T follicular helper cell (primary cell): ENCODE measurements at places on chromosomes 2 and 18.

GRCh38 chr2:1472350-1472749, 59.1 kb downstream of the TPO start:
- no peak for DNase-seq

DNA sequence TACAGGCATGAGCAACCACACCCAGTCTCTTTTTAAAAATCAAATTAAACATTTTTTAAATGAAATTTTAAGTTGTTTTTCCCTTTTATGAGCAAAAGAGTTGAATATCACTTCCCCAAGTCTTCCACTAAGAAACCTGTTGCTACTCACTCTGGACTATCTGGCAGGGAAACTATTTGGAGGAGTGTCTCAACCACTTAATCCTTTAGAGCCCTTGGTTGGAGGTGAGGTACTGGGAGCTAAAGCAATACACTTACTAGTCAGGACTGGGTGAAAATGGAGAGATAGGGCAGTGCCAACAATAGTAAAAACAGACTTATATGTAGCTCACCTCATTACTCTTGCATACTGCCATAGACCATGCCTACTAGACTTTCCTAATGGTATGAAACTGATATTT, 135.5 kb downstream of the RND3 start:
- DNase-seq, result no peak

GRCh38 chr2:24238158-24238557, 63.3 kb downstream of the FAM228A start:
- no peak for DNase-seq

- DNase-seq, result no peak
Measured at GRCh38 chr2:239943571-239943970, 81.6 kb downstream of the NDUFA10 start.

DNA sequence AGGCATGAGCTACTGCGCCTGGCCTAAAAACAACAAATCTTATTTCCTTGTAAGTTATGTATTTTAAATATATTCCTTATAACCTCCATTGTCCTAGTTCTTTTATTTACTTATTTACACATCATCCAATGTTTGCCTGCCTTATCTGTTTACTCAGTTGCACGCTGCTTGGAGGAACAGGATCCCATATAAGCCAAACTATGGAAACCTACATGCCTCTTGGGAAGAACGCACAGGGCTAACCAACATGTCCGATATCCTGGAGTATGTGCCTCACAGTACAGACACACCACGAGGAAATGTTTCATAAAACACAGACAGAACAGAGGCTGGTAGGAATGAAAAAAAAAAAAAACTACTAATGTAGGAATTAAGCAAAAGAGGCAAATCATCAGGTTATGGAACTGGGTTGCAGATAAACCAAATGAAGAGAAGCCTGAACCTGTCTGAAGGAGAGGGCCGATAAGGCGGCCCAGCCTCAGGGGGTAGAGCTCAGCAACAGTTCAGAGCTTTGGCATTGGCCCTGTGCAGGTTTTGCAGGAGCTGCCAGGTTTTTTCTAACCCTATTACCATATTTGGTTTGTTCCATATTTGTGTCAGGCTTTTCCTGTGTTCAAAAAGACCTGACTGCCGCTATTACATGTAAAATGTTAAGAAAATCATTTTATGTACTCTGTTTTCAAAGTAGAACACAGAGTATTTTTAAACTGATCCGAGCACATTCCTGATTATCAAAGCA, 19.9 kb upstream of the SP3 start:
- no peak for DNase-seq

DNA sequence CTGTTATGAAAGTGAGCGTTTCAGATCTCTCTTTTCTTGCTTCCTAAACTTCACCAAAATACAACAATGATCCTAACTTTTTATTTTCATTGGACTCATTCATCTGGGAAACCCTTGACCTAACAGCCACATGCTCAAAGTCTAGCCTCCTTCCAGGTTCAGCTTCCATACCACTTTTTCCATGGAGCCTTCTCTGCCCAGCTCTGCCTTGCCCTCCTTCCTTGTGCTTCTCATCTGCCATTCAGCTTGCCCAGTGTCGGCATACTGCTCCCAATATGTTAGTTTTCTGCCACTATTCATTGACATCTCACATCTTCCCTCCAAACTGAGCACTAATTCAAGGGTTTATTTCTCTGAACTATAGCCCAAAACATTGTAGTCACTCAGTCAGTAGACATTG, 214.7 kb downstream of the RAD51AP2 start:
- DNase-seq, result no peak

DNA sequence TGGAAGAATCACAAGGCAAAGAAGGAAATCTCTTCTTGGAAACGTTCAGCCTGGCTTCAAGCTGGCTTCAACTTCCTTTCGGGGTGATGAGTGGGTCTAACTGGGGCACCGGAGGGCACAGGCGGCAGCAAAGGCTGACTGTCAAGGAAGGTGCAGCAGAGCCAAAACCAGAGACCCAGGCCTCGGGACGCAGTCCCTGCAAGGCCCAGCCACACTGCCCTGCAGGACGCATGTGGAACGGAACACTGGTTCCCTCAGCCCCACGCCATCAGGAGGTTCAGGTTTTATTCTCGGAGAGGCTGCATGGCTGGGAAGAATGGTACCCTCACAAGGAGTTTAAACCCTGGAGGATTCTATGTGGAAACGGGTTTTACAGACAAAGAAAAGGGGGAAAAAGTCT, 165.5 kb downstream of the HDAC4 start:
- DNase-seq, result no peak

DNA sequence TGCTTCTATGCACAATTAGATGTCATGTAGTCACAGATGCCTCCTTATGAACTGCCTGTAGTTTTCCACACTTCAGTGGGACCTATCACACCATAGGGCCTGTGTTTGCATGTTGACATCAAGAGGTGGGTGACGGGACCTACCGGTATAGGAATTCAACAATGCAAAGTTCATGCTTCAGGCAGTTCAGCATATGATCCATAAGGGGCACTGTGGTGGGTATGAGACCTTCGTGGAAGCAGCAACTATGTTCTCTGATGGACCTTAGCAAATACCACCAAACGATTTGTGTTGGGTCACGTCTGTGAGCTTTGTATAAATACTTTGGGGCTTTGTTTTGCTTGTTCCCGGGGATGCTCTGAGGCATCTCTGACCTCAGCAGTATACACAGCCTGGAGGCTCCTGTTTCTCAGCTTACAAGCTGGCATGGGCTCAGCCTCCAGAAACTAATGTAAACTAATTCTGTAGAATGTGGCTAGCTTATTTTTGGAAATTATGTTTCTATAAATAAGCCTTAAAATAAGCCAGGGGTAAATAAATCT, 111.6 kb downstream of the DTNA start:
- no peak for DNase-seq

DNA sequence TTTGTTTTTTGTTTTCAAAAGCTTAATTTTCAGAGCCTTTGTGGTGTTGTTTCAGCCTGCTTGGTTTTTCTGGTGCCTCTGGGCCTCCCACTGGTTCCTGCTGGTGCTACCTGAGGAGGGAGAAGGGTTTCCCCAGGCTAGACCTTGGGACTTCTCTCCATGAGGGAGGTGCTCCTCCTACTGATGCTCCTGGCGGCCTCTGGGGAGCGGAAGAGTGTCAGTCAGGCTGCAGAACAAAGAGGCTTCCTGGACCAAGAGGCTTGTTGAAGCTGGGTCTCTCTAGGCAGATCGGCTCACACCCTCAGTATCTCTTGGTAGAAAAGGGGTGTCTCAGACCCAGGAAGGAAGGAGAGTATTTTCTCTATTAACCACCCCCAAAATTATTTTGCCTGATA, 32.2 kb downstream of the RFX8 start:
- DNase-seq, result no peak

DNA sequence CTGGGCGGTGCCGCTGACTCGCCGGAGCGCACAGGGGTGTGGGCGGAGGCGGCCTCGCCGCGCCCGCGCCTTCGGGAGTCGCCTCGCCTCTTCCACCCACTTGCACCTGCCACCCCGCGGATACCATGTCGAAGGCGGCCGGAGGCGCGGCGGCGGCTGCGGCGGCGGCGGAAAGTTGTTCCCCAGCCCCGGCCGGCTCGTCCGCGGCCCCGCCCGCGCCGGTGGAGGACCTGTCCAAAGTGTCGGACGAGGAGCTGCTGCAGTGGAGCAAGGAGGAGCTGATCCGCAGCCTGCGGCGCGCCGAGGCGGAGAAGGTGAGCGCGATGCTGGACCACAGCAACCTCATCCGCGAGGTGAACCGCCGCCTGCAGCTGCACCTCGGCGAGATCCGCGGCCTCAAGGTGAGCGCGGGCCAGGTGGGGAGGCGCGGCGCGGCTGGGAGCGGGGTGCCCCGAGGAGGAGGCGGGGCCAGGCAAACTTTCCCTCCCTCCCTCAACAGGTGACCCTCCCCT, 766 bp downstream of the CCDC85A start:
- DNase-seq, result no peak

- no peak for DNase-seq
Measured at GRCh38 chr2:236691799-236692167, 122.2 kb downstream of the ACKR3 start.

GRCh38 chr2:67374481-67374880, 22.7 kb upstream of the ETAA1 start:
- no peak for DNase-seq

- DNase-seq, result no peak
Measured at GRCh38 chr2:135694711-135695110, 46.9 kb upstream of the UBXN4 start.

GRCh38 chr18:80147037-80147417, 38.0 kb downstream of the ADNP2 start:
- no peak for DNase-seq

- no peak for DNase-seq
Measured at GRCh38 chr2:152046940-152047339, 51.9 kb downstream of the CACNB4 start.

DNA sequence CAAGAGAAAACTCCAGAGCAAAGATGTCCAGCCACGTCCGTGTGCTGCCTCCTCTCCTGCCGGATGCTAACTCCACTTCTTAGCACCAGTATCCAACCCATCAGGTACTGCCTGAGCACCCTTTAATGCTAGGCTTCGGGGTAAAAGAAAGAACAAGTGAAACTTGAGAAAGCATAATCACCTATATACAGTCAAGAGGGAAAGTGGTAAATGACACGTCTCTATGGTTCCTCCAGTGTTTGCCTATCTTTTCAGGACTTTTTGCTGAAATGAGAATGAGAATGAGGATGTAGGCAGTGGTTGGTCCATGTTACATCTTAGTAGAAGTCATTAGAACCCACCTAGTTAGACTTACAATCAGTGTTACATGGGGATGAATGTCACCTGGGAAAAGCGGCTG, 47.9 kb downstream of the EPHA4 start:
- DNase-seq, result no peak

DNA sequence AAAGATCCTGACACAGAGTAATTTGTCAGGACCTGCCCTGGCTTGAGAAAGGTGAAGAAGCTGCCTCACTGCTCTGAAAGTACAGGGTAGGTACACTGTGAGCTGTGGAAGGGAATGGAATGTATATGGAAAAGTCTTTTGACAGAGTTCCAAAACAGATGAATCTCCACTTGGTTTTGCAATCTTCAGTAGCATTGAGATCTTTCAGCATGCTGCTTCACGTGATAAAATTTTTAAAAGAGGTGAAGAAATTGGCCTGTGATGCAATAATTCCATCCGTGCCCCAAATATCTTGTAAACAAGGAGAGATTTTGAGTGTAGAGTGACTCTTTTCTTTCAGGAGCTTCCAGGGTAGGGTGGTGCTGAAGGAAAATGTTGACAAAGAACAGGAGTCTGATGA, 123.1 kb downstream of the OSR1 start:
- DNase-seq, result no peak

DNA sequence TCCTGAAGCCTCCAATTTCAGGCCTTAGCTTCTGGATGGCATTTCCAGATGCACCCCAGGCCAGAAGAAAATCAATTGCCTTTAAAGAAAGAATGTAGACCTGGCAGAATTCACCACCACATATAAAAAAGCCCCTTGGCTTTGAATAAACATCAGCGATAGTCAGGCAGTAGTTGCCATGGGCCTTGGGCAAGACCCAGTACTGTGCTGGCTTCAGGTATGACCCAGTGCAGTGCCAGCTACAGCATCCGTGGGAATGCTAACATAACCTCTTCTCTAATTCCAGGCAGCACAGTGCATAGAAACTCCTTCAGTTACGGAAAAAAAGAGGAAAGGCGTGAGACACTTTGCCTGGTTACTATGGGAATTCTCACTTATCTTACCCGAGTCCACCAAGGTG, 539.6 kb upstream of the LRRTM4 start:
- DNase-seq, result no peak

DNA sequence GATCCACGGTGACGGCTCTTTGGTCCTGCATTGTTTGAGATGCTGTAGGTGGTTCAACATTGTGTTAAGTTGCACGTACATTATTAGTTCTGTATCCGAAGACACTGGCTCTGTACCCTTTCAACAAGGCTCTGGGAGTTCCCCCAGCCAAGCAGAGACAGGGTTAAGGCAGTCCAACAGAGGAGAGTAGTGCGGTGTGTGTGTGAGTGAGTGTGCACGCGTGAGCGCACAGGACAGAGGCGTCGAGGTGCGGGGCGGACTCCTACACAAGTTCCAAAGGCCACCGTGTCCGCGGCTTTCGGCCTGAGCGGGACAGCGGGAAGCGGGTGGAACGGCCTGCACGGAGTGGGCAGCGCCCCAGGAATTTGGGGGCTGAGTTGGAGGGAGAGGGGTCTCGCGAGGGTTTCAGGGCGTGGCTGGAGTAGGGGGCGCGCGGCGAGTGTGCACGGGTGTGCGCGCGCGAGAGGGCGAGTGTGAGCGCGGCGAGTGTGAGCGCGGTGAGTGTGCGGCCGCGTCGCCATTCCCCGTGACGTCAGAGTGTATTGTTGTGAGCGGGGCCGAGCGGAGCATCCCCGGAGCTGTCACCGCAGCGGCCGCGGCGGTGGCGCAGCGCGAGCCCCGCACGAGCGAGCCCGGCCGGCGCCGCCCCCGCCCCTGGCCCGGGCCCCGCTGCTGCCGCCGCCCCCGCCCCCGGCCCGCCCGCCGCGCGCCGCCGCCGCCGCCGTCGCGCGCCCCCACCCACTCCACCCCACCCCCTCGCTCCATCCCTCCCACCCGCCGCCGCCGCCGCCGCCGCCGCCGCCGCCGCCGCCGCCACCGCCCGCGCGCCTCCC, at the start of gene ASXL3:
ASXL3 (plus strand) TSS at position 535 of the 833 bp plus-strand sequence. CDS start 413 bp downstream, outside the sequence.
- no peak for DNase-seq

- DNase-seq, result no peak
Measured at GRCh38 chr18:79484661-79485621, 89.2 kb downstream of the NFATC1 start.

DNA sequence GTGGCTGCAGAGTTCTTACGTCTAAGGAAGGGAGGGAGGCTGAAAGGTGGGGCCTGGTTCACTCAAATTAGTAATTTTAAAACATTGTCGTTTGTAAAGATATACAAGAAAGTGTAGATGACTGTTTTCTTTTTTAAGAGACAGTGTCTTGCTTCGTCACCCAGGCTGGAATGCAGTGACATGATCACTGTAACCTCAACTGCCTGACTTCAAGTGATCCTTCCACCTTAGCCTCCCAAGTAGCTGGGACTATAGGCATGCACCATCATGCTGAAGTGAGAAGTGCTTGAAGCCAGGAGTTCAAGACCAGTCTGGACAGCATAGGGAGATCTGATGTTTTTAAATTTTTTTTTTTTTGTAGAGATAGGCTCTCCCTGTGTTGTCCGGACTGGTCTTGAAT, 52.9 kb downstream of the HNRNPLL start:
- DNase-seq, result no peak

DNA sequence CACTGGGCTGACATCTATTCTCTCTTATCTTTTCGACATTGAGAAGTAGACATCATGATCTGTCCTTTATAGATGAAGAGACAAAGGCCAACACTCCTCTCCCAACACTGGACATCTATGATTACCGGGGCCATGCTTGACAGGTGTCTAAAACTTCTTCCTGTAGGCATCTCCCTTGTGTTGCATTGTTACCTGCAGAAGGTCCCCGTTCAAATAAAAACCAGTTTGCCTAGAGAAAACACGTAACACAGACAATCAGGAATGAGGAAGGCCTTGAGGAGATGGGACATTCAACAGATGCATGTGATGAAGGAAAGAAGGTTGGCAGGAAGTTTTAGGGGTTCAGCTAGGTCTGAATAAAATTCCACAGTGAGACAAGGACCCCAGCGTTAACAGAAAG, 70.8 kb upstream of the ST8SIA3 start:
- DNase-seq, result no peak
